ENCODE measurements at places on chromosomes 2 and 18.

DNA sequence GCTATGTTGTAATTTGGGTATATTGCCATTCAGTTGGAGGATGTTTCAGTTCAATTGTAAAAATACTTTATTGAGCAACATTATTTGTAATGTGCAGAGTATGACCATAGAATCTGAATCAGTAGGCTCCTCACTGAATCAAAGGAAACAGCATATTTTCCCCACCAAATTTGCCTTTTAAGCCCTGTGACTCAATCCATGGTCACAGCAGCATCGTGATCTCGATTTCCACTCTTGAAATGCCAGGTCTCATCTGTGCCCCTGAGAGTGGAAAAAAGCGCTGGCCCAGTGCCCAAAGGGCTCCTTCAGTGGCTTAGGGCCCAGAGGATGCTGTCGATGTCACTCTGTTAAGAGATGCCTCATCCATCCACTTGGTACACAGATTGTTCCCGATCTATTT lies 57.5 kb downstream of the FHOD3 start:
- DNase-seq, result no peak

DNA sequence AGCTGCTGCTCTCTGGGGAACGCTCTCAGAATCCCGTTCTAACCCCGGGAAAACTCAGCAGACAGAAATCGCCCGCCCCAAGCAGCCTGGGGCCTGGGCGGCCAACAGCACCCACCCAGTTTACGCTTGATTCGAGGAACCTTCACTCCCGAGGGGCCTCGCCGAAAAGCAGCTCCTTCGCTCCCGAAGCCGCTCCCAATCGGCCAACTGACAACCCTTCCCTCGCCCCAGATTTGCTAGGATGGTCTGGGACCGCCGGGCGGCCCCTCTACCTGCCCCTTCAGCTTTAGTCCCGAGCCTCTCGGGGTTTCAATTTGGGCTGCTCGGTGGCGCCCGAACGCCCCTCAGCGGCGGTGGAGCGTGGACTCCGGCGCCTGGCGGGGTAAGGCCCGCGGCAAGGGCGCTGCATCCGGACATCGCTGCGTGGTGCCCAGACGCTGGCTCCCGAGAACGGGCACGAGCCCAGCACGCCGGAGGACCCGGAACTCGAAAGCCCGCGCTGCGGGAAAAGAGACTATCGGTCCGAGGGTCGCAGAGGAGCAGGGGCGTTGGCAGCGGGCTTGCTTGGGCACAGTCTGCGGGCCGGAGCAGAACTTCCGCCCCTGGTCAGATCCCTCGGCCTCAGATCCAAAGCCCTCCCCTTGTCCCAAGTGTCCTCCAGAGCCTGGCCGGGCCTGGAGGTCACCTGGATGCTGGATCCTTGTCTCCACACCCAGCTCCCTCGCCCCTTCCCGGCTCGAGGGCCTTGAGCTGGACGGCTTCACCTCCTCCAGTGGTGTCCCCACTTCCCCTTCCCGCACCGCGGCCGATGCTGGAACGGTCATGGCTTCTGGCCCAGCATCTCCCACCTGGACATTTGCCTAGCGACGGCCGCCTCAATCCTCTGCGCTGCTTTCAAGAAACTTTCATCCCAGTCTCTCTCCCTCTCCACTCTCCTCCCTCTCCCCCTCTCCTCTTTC lies 3.0 kb upstream of the OTX1 start:
- DNase-seq, result no peak

DNA sequence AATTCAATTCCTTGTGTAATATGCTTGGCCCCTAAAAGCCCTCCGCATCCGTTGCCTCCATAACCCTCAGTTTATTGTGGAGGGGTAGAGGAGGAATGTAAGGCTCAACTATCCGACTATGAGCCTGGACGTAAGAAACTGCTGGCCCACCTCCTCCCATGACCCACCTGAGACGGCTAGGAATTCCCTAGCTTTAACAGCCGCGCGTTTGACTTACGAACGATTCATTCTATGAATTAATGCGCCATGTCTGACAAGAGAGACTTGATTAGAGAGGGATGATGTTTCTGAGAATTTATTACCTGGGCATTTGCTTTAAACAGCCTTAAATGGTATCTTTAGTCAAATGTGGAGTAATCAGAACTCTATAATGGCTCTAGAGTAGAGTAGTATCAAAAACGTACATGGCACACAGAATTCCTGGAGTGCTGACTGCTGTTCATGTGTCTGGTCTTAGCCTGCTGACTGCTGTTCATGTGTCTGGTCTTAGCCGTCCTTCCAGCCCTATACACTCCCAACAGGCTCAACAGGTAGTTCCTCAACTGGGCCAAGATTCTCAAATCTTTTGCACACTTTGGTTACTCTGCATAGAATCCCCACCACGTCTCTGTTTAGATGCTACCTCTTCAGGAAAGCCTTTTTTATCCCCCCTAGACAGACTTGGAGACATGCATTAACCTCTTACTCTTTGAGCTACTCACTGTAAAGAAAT lies 899 bp upstream of the GFPT1 start:
- peak; percentile 39 for DNase-seq

- DNase-seq, result no peak
These were observed 3.2 kb upstream of the TGOLN2 start for GRCh38 chr2:85330839-85331636.

- no peak for DNase-seq
These were observed 403.7 kb downstream of the STK39 start for GRCh38 chr2:167843657-167844056.

- no peak for DNase-seq
These were observed 157.6 kb downstream of the LRATD1 start for GRCh38 chr2:14790041-14790640.

Measured in Caco-2 (cell line).